ENCODE measurements at places on chromosomes 3 and 15. TPM values are rescaled to one million over a fixed set of nuclear protein-coding genes. Genes with fewer than 3 reads are reported as not detected.

DNA sequence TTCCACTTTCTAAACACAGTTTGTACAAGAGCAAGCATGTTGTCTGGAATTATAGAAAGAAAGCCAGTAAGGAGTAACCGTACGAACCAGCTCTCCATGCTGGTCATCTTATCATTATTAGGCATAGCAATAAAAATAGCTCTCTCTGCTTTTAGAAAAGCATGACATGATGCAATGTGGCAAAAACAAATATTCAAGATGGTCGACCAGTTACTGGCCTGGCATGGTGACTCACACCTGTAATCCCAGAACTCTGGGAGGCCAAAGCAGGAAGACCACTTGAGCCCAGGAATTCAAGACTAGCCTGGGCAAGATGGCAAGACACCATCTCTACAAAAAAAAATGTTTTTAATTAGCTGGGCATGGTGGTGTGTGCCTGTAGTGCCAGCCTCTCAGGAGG, 2.6 kb upstream of the MAP4 start:
- no peak overlapping the region for H3K27ac ChIP-seq
- H3K4me3 ChIP-seq = no peak overlapping the region
- H3K4me1 ChIP-seq = peaks cover 48% of the 10 kb centered on the region
- DNase-seq = no peak
- H3K27me3 ChIP-seq = no peaks in the 10 kb centered on the region

- no peak overlapping the region for H3K27ac ChIP-seq
- DNase-seq = no peak
- H3K4me1 ChIP-seq = peaks cover 5% of the 10 kb centered on the region
- no peaks in the 10 kb centered on the region for H3K27me3 ChIP-seq
These were observed 162.2 kb downstream of the PLD1 start for GRCh38 chr3:171648069-171648468.

GRCh38 chr15:87538327-87538834, 718.2 kb downstream of the NTRK3 start:
- H3K27me3 ChIP-seq = no peaks in the 10 kb centered on the region
- no peak overlapping the region for H3K27ac ChIP-seq
- H3K4me1 ChIP-seq = no peaks in the 10 kb centered on the region

Gene SLC6A20
- 4.2 TPM for total RNA-seq

Gene B3GNT5
- total RNA-seq = 30.8 TPM

GRCh38 chr3:34582055-34582454, 783.6 kb downstream of the PDCD6IP start:
- H3K4me1 ChIP-seq = no peaks in the 10 kb centered on the region
- H3K27ac ChIP-seq = no peak overlapping the region
- no peaks in the 10 kb centered on the region for H3K27me3 ChIP-seq
- DNase-seq = no peak
- H3K36me3 ChIP-seq = no peaks in the 10 kb centered on the region

DNA sequence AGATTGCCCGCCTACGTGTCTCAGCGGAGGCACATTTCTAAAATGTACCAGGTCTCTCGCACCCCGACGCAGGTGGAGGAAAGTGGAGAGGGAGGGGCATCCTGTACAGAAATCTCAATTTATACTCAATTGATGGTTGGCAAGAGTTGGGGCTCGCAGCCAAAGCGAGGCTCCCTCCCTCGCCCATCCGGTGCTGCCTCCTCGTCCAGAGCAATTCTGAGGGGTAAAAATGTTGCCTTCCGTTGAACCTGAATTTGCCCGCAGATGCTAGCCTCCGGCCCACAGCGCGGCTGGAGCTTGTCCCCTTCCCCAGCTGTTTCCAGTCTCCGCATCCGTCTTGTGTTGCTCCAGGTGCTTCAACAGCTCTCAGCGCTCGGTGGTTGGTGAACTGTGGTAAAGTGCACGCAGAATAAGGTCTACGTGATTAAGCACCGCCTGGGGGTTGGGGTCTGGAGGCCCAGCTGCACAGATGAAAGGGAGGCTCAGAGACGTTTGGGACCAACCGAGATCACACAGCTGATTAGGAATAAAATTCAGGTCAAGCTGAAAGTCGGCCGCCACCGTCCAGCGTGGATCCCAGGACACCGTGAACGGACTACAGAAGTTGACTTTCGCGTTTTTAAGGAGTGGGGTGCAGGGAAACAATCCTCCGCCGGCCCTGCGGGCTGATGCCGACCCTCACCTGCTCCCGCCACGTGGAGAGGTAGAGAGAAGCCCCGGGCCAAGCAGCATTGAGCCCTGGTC, 846 bp upstream of the POLG start:
- H3K4me1 ChIP-seq = peaks cover 44% of the 10 kb centered on the region
- peak overlapping the region; percentile 92 for H3K27ac ChIP-seq
- no peak for DNase-seq
- H3K27me3 ChIP-seq = no peaks in the 10 kb centered on the region

- no peak overlapping the region for H3K27ac ChIP-seq
- DNase-seq = no peak
- H3K4me3 ChIP-seq = no peak overlapping the region
- no peaks in the 10 kb centered on the region for H3K36me3 ChIP-seq
These were observed 354.5 kb upstream of the THBS1 start for GRCh38 chr15:39226169-39226937.

DNA sequence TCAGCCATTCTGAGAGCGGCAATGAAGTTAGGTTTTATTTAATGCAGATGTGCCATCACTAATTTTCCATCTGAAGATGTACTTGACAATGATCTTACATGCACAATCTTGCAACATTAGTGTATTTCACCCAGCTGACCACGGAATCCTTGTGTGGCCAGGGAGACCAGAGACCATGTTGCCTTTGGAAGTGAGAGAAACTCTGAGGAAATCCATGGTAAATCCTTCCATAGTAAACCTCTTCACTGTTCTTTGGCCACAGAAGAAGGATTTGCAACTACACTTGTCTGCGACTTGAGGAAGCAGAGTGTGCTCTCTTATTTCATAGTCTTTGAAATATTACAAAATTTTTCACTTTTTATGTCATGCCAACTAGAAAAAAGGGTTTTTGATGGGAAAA, 128.4 kb upstream of the IGSF10 start:
- H3K36me3 ChIP-seq = no peaks in the 10 kb centered on the region
- H3K4me3 ChIP-seq = no peak overlapping the region
- no peak for DNase-seq
- no peak overlapping the region for H3K27ac ChIP-seq

- H3K27me3 ChIP-seq = no peaks in the 10 kb centered on the region
- H3K4me1 ChIP-seq = no peaks in the 10 kb centered on the region
- H3K36me3 ChIP-seq = no peaks in the 10 kb centered on the region
- DNase-seq = no peak
These were observed 62.0 kb upstream of the LEKR1 start for GRCh38 chr3:156763931-156764720.

Gene UBAP1L
- 4.1 TPM for total RNA-seq

Gene SLC26A6
- total RNA-seq = 20.8 TPM

Gene CEP152
- 6.5 TPM for total RNA-seq

Gene PLOD2
- 17.9 TPM for total RNA-seq

GRCh38 chr3:72088486-72089025, 303.6 kb upstream of the PROK2 start:
- no peak for DNase-seq
- H3K4me3 ChIP-seq = no peak overlapping the region
- H3K27me3 ChIP-seq = no peaks in the 10 kb centered on the region
- H3K36me3 ChIP-seq = no peaks in the 10 kb centered on the region
- H3K4me1 ChIP-seq = peaks cover 6% of the 10 kb centered on the region

GRCh38 chr3:126908752-126909275, 74.1 kb upstream of the PLXNA1 start:
- H3K27ac ChIP-seq = no peak overlapping the region
- H3K4me1 ChIP-seq = peaks cover 31% of the 10 kb centered on the region
- no peak overlapping the region for H3K4me3 ChIP-seq
- H3K27me3 ChIP-seq = no peaks in the 10 kb centered on the region
- no peak for DNase-seq

GRCh38 chr3:178083906-178084866, 452.1 kb upstream of the KCNMB2 start:
- H3K4me3 ChIP-seq = no peak overlapping the region
- peak overlapping the region; percentile 64 for H3K27ac ChIP-seq
- no peak for DNase-seq
- H3K27me3 ChIP-seq = no peaks in the 10 kb centered on the region

GRCh38 chr3:10600296-10600714, 94.9 kb upstream of the ATP2B2 start:
- no peak for DNase-seq
- no peak overlapping the region for H3K27ac ChIP-seq
- peaks cover 17% of the 10 kb centered on the region for H3K27me3 ChIP-seq
- no peaks in the 10 kb centered on the region for H3K36me3 ChIP-seq
- H3K4me1 ChIP-seq = no peaks in the 10 kb centered on the region

DNA sequence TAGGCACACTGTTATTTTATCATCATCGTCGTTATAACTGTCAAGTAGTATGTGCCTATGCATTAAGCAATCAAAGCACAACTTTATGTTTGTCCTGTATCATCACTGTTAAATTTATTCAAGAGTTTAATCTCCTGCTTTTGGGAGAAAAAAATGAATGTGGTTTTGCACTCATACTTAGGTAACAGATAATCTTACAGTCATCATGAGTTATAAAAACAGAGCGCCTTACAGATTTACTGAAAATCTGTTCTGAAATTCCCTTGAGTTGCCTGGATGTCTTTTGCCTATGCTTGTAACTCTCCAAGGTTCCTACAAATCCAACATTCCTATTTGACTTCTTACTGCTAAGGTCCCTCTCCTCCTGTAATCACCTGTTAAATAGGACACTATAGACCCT, 307.3 kb downstream of the ZIC4 start:
- no peak overlapping the region for H3K27ac ChIP-seq
- H3K4me1 ChIP-seq = no peaks in the 10 kb centered on the region
- no peaks in the 10 kb centered on the region for H3K27me3 ChIP-seq
- no peaks in the 10 kb centered on the region for H3K36me3 ChIP-seq

- no peaks in the 10 kb centered on the region for H3K27me3 ChIP-seq
- H3K4me3 ChIP-seq = peak overlapping the region; percentile 90
- DNase-seq = no peak
- peaks cover 17% of the 10 kb centered on the region for H3K4me1 ChIP-seq
- peak overlapping the region; percentile 82 for H3K27ac ChIP-seq
These were observed 960 bp downstream of the MFN1 start for GRCh38 chr3:179348325-179349013.

Gene LTF
- total RNA-seq = 53.5 TPM

DNA sequence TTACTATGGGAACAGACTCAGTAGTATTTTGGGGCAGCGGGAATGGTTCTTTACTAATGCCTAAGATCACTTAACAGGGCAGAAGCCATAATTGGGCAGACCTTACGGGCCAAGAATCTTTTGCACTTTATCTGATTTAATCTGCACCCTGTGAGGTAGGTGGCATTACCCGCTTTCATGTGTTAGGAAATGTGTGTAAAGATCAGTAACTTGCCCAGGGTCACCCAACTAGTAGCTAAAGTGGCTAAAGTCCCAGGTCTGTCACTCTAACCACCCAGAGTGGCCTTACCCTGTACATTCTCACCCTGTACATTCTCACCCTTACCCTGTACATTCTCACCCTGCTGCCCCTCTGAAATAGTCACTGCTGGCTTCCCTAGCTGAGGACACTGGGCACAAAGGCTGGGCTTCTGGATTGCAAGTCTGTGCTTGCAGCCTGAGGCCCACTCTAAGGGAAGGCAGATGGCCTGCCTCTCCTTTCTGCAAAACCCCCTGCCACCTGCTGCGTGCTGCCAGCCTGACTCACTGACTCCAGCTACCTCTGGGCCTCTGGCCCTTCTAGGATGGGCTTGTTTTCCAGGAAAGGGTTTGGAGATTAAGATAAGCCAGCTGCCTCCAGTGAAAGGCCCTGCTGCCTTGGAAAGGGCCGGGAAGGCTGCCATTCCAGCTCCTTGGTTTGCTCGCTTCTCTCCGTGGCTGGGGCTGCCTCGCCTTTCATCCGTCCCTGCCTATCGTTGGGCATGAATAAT, 37.5 kb upstream of the MYZAP start:
- H3K36me3 ChIP-seq = no peaks in the 10 kb centered on the region
- peak overlapping the region; percentile 87 for H3K27ac ChIP-seq
- no peaks in the 10 kb centered on the region for H3K27me3 ChIP-seq
- H3K4me1 ChIP-seq = peaks cover 42% of the 10 kb centered on the region
- H3K4me3 ChIP-seq = no peak overlapping the region
- DNase-seq = no peak

DNA sequence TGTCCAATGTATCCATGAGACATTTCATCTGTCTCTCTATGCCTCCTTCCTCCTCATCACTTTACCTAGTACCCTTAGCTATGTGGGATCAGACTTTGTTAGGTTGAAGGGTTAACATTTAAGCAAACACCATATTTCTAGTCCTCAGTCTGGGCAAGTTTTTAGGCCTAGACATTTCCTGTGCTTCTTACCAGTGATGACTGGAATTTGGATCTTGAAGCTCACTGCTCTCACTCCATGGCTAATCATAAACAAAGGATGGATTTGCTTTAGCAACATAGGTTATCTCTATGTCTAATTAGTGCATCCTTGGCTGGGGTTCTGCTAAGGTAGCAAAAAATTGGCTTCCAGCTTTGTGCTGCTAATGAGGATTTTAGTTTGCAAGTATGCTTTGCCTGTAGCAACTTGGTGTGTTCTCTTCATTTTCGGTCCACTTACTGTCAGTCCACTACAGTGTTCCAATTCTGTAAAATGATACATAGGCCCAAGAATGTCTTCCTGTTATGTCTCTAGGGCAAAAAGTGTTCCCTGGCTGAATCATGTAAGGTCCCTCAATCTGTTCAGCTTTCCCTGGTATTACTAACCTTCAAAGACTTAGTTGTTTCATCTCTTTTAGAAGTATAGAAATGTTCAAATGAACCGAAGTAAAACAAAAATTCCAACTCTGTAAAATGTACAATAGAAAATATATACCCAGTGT, 615.4 kb downstream of the CADM2 start:
- no peak overlapping the region for H3K4me3 ChIP-seq
- H3K27me3 ChIP-seq = no peaks in the 10 kb centered on the region
- no peak for DNase-seq
- H3K36me3 ChIP-seq = no peaks in the 10 kb centered on the region
- H3K27ac ChIP-seq = no peak overlapping the region

Gene IQCF5
- total RNA-seq = not detected

Gene FMN1
- total RNA-seq = 38.8 TPM

DNA sequence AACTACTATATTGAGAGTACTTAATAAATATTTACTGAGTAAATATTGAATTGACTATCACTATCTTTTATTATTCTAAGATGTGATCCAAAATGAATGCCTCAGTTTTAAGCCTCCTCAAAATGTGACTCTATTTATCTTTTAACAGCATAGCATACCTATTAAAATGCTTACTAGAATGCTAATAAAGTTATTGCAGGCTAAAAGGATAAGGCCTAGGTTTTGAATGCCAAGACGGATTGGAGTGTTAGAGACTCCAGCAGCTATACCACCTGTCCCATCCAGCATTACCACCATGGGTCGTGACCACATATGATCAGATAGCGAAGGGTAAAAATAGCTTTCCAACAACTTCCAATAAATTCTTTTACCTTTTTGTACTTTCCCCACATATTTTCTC, 64.7 kb upstream of the MYRIP start:
- H3K4me3 ChIP-seq = no peak overlapping the region
- H3K27me3 ChIP-seq = no peaks in the 10 kb centered on the region
- H3K27ac ChIP-seq = no peak overlapping the region
- H3K4me1 ChIP-seq = no peaks in the 10 kb centered on the region
- DNase-seq = no peak

Gene FAM107A
- total RNA-seq = 74.5 TPM

Gene GOLGA6A
- not detected for total RNA-seq

Gene RBP2
- total RNA-seq = 3.1 TPM

Gene SMCO1
- not detected for total RNA-seq

Measured in lower lobe of right lung (tissue), 2 donors.